ENCODE measurements at places on chromosomes 5 and 9.

GRCh38 chr5:71925608-71926091, 181.6 kb upstream of the MAP1B start:
- DNase-seq = no peak

DNA sequence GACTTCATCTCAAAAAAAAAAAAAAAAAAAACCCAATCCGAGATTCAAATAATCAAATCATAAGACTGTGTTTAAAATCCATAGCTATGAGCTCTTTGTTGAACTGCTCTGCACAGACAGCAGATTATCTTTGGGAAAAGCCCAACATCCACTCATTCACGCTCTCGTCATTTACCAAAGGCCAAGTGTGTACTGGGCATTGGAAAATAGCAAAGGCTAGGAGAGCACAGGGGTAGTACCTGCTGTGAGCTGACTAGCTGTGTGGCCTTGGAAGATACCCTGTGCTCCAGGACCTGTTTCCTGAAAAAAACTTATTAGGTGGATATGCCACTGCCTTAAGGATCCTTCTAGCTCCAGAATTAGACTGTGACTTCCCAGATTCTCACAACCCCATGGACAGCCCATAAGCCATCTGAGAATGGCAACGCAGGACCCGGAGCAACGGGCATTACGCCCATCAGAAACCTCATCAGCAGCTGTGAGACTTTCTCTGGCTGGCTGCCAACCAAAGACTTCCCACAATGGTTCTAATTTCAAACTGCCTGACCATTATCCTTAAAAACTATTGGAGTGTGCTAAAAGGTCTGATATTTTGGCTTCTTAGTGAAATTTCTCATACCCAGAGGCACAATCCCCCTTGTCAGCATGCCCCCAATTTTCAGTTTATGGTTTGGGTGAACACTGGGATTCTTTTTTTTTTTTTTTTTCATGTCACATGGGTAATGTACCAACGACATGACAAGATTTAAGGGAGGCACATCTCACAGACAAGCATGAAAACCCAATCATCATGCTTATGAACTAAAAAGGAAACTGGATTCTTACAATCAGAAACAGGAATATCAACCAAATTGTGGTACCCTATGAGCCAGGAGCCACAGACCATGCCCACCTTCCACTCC, 16.8 kb downstream of the SERINC5 start:
- DNase-seq = no peak

DNA sequence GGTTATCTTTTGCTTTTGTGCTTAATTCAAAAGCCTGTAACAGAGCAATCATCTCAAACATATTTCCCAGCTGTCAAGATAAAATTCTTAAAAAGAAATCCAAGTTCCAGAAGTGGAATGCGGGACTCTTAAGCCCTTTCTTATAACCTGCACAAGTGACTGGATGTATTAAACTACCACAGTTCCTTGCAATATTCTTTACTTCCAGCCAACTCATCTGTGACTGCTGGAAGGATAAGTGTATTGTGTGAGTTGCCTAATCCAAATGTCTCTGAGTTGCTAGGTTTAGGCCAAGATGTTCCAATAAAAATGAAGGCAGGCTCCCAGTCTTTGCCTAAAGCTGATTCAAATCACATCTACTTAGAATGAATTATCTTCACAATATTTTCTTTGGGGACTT, 159.2 kb upstream of the SLC24A2 start:
- no peak for DNase-seq

DNA sequence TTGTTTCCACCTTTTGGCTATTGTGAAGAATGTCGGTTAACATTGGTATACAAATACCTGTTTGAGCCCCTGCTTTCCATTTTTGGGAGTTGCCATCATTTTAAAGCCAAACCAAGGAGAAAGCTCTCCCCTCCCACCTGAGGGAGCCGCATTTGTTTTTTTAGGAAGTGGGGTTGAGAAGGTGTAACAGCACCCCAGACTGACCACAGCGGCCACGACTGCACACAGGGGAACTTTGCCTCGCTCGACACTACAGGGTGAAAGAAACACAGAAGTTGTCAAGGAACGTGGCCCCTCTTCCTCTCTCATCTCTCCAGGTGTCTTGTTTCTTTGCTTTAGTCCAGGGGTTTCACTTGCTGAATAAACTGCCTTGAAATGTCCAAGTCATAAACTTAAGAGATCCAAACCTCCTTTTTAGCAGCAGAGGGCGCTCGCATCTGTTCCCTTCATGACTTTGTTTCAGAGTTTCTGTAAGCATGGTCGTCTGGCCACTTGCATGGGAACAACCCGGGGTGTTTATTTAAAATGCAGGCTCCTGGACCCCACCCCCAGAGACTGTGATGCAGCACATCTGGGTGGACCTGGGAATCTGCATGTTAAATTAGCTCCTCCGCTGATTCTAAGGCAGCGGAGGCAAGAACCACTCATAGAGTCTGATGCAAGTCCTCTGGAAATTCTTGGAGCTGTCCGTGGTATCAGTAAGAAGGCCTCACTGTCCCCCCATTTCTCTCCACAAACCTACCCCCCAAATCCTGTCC, 2.1 kb upstream of the TTLL11 start:
- DNase-seq = peak; percentile 33

DNA sequence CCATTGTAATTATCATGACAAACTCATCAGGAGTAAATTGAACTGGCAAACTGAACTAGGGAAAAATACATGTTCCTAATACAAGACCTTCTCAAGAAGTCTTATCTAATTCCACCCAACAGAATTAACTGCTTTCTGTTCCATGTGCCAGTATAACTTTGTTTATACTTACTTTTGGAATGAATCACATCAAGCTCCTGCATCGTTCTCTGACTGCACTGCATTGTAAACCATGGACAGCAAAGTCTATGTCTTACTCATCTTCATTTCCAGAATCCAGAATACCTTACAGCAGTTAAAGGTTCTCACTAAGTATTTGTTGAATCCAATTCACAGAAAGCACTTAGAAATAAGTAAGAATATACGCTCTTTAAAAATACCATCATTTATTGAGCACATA, 102.8 kb downstream of the PLK2 start:
- DNase-seq = no peak

DNA sequence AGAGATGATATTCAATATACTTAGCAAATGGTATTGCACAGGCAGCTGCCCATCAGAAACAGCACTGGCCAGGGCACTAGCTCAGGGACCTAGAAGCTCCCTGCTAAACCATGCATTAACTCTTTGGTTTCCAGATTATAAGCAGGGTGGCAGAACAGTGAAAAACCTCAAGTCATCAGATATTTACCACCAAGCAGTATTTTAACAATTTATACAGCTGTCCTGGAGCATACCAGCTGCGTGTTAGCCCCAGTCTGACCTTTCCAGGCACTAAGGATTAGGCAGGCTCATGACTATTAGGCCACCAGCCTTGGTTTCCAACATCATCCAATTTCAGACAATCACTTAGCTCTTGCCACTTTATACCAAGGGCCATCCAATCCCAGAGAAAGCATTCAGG, 326.5 kb downstream of the CAAP1 start:
- no peak for DNase-seq

- DNase-seq = no peak
Observed at GRCh38 chr9:112554516-112554915, 67.9 kb downstream of the KIAA1958 start.

DNA sequence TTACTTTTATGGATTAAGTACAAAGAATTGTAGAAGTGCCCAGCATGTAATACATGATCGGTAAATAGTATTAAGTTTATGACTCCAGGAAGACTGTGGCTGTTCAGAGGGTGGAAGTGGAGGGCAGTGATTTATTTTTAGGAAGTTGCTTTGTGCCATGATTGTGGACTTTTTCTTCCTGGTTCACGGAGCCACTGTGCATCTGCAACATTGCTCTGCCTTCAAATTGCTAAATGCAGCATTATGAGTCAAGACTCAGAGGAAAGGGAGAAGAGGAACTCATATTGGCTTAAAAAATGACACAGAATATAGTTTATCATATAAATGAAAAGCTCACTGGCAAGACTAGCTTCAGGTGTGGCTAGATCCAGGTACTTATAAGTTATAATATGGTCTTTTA, 301.5 kb downstream of the KCTD16 start:
- no peak for DNase-seq

DNA sequence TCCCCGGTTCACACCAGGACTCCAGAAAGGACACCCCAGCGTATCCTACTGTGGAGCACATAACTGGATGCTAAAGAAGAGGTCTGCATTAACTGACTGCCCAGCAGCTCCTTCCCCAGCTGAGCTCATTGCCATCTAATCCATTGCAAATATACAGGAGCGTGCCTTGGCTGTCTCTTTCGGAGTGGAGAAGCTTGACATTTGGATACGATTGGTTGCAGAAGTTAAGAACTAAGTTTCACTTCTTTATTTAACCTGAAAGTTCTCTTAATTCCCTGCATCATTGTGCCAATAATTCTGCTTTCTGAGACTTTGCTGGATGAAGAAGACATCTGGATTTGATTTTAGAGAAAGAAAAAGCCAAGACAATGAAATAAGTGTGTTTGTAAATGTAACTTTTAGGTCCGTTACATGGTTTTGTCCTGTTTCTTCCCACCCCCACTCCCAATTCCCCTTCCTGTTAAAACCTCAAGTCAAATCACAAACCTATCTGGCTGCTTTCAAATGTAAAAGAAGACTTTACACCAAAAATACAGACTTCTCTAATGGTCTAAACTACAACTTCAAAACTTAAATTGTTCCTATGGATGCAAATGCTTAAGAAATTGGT, 33.9 kb downstream of the TAS2R1 start:
- no peak for DNase-seq

GRCh38 chr9:95167998-95168397, 149.5 kb downstream of the FANCC start:
- DNase-seq = peak; percentile 11

GRCh38 chr5:126925482-126925881, 104.9 kb downstream of the MARCHF3 start:
- no peak for DNase-seq

- no peak for DNase-seq
Observed at GRCh38 chr9:122056484-122056883, 36.6 kb downstream of the TTLL11 start.

- no peak for DNase-seq
Observed at GRCh38 chr5:1161833-1162229, 39.6 kb upstream of the SLC6A19 start.

GRCh38 chr5:53095931-53096525, 13.5 kb downstream of the MOCS2 start:
- peak; percentile 27 for DNase-seq

DNA sequence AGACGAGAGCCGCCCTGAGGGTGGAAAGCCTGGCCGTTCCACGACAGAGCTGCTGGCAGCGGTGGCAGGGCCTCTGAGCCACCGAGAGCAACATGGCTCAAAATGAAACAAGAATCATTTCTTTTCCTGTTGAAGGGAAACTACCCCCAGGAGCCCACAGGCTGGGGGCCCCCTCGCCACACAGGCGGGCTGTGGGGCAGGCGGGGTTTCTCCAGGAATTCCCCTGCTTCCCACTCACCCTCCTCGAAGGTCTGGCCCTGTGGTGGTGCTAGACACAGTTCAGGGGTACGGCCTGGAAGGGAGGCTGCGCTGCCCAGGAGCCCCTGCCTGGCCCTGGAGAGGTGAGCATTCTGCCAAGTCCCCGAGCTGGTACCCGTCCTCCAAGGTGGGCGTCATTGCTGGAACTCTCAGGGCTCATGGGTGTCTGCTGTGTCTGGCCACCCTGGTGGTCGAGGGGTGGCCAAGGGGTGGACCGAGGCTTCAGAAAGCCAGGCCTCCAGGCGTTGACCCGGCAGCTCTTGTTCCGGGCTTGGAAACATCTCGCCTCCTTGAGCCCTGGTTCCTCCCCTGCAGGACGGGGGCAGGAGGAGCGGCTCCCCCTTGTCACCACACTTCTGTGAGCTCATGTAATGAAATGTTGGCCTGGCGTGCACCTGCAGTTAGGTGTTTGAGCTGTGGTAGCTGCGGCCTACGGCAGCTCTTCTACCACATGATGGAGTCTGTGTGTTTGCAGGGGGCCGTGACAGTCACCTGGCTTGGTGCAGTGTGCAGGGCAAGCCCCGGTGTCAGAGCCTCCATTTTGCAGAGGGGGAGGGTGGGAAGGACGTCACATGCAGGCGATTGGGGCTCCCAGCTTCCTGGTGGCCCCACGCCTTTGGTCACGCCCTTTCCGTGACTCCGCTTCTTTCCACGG, 65.3 kb downstream of the RXRA start:
- peak; percentile 37 for DNase-seq

DNA sequence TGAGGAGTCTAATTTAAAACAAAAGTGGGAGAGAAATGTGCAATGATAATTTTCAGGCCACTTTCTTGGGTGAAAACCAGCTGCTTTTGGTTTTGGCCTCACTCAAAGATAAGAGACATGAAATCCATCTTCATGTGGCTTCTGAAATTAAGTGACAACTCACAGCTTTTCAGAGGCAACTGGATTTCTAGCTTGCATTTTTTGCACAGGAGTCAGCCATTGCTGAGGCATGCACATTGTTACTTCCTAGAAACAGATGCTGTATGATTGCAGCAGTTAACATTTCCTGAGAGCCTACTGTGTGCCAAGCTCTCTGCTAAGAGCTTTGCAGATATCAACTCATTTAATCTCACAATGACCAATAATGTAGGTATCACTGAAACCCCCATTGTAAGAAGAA, 562.6 kb downstream of the NR2F1-AS1 start:
- DNase-seq = no peak
